Central memory CD8-positive, alpha-beta T cell (primary cell): ENCODE measurements at places on chromosomes 6 and 20.
A peak's percentile ranks its signal among the peaks of the same experiment; 100 is the strongest.

DNA sequence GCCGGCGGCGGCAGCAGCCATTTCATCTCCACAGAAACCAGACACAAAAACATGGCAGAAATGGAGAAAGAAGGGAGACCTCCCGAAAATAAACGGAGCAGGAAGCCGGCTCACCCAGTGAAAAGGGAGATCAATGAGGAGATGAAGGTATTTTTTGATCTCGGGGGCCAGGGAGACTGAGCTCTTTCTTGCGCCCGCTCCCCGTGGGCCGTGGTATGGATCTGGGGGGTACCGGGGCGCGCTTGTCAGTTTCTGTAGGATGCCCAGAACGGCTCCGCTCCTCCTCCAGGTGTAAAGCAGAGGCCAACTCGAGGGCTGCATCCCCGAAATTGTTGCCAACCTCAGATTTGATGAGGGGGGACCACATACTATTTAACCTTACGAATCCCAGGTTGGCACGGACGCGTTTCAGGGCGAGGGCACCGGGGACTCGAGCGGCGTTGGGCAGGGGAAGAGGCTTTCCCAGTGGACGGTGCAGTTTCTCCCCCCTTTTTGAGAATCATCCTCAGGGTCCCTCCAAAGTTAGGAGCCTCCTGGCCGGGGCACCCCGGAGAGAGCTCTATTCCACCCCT, 735 bp downstream of the SOBP start:
- no peak for DNase-seq

GRCh38 chr6:7142918-7143475, 35.2 kb downstream of the RREB1 start:
- DNase-seq, result no peak

DNA sequence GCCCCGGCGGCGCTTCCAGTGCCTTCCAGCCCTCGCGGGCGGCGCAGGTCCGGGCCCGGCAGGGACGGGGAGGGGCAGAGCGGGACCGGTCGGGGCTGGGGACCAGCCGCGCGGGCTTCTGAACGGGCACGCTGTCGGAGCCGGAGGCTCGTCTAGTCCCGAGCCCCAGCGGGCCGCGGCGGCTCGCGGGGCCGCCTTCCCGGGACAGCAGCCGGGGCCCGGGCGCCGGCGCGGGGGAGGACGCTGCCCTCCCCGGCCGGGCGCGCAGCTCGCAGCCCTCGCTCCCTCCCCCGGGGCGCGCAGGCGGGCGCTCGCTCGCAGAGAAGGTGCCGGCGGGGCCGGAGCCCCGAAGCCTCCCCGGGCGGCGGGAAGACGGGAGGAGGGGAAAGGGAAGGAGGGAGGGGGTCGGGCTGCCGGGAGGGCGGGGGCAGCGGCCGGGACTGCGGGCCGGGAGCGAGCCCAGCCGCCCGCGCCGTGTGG, 696 bp upstream of the SIRPA start:
- DNase-seq, result no peak

DNA sequence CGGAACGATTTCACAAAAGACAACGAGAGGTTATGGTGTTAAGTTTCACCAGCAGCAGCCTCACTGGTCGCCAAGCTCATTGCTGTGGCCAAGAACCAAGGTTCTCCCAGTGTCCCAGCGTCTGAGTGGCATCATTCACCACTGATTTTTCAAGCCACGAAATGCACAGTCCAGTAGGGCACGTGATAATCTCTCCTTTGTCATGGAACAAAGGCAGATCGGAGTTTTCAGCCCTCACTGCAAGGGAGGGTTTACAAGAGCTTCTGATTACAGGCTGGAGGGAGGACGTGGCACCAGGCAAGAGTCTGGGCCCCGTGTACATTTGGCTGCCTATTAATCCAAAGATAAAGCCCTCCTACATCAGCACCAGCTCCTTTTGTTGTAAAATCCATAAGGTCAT, 2.0 kb downstream of the CD24 start:
- DNase-seq, result no peak

DNA sequence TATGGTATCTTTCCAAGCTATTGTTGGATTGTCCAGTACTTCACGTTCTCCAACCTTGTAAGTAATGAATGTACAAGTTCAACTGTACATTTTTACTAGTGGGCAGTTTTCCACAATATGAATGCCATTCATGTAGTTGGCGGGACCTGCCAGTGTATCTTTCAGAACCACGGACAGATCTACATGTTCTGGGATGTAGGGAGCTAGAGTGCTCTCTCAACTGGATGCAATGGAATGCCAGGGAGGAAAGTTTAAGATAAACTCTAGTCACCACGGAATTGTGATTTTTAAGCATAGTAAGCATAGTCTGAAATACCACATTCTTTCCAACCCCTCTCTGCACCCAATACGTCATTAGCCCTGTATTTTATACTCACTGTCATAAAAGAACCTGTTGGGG, 21.5 kb upstream of the HLA-C start:
- DNase-seq, result no peak

GRCh38 chr20:5374171-5374570, 57.4 kb upstream of the PROKR2 start:
- DNase-seq, result no peak

GRCh38 chr6:3748208-3749066, 3.1 kb downstream of the PXDC1 start:
- no peak for DNase-seq

DNA sequence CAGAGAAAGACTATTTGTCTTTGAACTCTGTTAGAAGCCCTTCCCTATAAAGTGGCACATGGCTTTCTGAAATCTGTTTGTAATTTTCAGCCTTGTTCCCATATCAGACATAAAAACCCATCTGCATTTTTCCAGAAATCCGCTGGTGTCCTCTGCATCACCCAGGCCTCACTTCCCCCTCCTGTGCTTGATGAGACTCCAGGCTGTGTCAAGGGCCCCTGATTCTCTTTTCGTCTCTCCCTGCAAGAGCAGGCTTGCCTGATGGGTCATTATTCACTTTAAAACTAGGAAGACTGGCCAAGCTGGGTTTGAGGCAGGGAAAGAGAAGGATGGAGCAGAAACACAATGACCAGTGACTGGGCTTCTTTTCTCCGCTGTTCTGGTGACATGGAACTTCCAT, 10.6 kb upstream of the PROKR2 start:
- no peak for DNase-seq

DNA sequence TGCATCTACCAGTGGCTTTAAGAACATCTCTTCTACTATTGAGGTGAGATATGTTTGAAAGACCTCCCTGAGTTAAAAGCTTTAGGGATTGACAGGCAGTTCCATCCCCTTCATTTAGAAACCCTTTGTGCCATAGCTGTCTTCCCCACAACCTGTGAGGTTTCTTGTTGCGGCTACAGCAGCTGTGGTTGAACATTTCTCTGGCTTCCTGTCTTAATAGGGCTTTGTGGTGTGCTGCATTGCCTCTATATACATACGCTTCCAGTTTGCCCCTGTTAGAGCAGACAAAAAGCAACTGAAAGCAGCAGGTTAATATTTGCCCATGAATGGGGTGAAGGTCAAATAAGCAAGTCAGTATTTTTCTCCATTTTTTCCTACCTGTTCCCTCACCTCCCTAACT, 210.2 kb downstream of the TMEM200A start:
- peak; percentile 22 for DNase-seq

DNA sequence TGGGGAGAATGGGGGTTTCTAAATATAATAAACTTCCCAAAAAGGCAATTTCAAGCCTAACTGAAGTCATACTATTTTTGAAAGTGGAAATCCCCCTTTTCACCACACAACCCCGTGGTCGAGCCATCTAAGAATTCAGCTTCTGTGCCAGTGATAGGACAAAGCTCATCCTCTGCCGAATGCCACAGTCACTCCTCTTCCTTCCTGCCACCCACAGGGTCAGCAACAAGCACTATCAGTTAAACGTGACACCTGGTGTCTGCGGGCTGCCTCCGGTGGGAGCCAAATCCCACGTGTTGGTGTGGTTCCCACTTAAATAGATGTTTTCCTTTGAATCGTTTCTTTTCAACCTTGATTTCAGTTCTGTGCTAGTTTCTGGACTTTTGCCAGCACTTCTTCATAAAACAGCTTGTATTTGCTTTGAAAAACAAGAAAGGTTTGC, 60.7 kb downstream of the TNFAIP3 start:
- peak; percentile 52 for DNase-seq

DNA sequence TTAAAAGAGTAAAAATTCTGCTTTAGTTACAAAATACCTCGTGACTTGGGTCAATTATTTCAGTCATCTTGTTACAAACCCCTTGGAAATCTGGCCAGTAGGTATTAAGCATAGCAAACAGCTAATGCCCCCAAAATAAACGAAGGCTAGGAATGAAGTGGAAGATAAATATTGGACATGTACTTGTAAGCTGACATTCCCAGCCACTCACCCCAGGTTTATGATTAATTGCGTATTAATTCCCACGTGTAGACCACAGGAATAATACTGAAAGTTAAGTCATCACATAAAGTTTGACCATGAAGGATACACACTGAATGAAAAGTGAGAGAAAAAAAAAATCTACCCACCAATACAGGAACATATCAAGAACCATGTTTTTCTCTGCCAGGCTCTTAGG, 936.5 kb upstream of the ADGRB3 start:
- no peak for DNase-seq

- DNase-seq, result no peak
Measured at GRCh38 chr20:56831795-56832194, 202.7 kb downstream of the TFAP2C start.

- DNase-seq, result no peak
Measured at GRCh38 chr20:23509247-23509913, 18.5 kb downstream of the CST8 start.

GRCh38 chr20:4435225-4435624, 286.5 kb upstream of the PRND start:
- DNase-seq, result no peak

DNA sequence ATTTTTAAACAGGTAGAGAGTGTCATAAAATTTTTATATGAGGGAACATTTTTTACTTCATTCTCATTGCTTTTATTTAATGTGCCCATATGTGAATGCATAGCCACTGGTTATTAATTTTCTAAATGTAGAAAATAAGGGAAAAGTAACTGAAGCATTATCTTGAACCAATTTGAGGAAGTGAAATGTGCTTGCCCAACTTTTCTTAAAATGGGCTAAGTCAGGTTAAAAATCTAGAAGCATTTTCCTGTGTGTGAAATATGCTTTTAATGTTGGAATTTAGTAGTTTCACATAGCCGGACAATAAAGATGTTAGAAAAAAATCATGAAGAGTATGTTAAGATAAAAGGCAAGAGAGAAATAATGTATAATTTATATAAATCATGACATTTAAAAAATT, 3.8 kb downstream of the SEC23B start:
- DNase-seq, result no peak

DNA sequence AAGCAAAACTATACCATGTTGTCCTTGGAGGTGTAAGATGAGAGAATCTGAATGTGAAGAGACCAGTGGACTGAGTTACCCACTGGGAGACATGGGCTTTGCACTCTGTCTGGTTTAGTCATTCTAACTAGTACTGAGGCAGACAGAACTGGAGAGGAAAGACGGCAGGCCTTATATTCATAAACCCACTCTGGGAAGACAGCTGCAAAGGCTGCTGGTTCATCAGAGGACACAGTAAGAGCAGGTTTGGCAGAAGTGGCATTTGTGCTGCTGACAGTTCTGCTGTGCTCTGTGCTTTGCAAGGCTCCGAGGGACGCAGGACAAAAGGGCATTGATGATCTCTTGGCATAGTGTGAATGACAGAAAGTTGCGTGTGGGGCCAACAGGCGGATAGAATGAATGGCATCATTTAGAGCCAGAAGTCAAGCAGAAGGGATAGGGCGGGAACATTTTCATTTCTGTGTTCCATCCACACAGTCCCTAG, 142.3 kb upstream of the TENT5A start:
- DNase-seq, result no peak

DNA sequence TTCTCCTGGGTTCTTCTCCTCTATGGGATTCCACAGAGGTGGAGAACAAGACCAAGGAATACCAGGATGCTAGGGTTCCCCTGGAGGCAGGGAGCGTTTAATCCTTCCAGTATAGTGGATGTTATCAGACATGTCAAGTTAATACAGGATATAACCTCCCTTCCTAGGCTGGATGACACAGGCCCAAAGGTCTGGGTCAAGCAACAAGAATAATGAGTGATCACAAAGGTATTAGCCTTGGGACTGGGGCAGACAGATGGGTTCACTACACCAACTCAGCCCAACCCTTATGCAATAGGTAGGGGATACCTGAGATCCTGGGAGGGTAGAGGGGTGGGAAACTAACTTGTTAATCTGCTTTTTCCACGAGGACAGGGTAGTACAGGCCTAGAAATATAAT, 690.3 kb downstream of the HTR1B start:
- DNase-seq, result no peak

- DNase-seq, result no peak
Measured at GRCh38 chr6:142790257-142790656, 154.7 kb downstream of the HIVEP2 start.

DNA sequence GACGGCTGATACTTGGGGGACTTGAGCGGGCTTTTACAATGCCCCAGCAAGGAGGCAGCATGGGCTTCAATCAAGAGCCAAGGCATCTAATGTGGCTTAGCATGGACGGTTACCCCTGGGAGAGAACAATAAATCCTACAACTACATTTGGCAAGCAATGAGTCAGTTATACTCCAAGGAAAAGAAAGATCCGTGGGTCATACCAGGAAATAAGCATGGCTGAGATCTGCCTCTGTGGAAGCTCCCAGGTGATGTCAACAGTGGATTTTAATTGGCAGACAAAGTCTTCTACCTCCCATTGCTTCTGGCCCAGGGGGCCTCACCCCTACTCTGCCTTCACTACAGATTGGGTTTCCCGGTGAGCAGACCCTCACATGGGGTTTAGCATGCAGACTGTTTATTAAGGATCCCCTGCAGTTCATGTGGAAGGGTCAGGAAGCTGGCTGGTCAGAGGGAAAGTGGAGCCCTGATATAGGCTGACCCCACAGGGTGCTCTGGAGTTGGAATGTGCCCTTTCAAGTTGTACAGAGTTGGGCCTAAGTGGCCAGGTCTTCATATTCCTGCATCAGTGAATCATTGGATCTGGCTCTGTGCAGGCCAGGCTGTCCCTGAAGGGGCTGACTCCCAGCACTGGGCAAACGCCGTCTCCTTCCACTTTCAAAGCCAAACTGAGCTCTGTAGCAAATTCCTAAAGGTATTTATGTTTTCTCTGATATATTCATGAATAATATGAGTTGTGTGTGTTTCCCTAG, 91.3 kb upstream of the GGTLC1 start:
- DNase-seq, result no peak
